ENCODE measurements at places on chromosomes 12 and 14.

- no peak for DNase-seq
Observed at GRCh38 chr12:225012-225411, 11.1 kb upstream of the SLC6A12 start.

DNA sequence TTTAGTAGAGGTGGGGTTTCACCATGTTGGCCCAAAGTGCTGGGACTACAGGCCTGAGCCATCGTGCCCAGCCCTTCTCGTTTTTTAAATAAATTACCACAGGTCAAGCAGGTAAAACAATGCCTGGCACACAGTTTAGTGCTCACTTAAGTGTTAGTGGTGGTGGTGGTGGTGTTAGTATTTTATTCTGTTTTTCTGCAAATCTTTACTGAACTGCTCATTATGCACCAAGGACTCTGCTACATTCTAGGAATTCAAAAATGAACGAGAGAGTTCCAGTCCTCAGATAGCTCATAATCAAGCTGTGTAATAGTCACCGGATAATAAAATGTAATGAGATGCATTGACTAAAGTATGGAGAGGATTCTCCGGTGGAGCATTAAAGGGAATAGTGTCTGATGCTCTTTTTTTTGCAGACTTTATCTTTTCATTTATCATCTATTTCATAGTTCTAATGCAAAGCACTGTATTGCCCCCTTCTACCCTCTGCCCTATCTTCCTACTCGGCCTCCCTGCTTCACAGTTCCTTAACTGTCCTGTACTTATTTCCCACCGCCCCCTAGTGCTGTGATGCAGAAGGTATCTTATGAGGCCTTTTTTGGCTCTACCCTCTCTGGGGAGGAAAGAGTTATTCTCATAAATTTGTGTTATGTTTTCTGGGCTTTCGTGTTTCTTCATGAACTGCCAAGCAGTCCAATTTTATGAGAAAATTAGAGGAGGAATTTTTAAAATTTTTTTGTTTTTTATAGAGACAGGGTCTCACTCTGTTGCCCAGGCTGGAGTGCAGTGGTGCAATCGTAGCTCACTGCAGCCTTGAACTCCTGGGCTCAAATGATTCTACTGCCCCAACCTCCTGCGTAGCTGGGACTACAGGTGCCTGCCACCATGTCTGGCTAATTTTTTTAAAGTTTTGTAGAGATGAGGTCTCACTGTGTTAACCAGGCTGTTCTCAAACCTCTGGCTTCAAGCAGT is 1.0 kb downstream of the ITFG2 start:
- DNase-seq: peak; percentile 83

DNA sequence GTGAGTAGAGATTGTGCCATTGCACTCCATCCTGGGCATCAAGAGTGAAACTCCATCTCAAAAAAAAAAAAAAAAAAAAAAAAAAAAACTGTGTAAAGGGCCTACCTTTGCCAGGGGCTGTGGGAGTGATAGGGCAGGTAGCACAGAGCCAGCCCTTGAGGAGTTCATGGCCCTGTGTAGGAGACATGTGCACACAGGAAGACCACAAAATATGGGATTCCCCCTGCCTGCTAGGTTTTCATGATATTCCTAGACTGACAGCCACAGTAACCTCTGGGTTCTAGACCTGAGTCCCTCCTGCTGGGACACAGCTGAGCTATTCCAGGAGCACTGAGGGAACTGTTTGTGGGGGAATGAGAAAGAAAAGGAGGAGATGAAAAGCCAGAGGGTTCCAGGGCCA is 8.3 kb upstream of the SPTSSA start:
- no peak for DNase-seq

- DNase-seq: no peak
Observed at GRCh38 chr14:75626396-75626795, 34.3 kb downstream of the ERG28 start.

GRCh38 chr12:4579305-4580102 is 17.5 kb downstream of the DYRK4 start:
- DNase-seq: no peak
